ENCODE measurements at places on chromosomes 12 and 14.

DNA sequence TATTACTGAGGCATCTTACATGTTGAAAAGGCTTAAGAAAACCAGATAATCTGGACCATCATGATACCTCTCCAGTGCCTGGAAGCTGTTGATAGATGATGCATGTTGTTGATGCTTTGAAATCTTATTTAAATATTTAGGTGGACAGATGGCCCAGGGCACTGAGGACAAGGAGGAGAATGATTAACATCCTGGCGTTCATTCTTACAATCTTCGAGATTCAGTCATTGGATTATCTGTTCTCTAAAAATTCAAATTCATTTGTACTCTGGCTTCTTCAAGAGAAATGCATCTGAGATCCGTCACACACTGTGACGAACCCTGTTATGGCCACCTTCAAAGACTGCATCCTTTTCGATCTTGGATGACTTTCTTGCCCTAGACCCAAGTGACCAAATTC lies 121.3 kb upstream of the IGF1 start:
- DNase-seq: no peak

DNA sequence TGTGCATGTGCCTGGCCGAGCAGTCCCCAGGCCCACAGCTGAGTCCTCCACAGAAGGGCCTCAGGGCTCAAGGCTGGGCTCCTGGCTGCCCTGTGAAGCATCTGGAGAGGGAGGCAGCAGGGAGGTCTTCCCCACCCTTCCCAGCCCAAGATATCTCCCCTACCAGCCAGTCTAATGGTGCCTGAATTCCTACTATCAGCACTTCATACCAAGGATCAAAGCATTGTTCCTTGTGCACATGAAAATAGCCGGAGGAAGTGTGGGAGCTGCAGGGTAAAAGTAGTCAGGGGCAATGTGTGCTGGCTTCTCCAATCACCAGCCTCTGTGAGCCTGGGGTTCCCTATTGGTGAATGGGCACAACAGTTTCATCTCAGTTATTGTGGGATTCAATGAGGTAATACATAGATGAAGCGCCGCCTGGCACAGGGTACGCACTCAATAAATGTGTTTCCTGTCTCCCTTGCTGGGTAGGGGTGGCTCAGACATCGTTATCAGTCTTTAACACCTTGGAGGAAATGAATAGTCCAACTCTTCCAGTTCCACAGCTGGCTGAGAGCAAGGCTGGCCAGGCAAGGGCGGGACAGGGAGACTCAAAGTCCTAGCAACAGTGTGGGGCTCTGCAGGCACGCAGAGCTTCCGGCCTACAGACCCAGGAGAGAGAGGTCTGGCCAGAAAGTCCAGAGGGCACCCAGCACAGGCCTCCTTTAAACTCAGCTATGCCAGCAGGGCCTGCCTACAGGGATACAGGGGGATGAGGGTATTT lies 39.1 kb upstream of the PNMA1 start:
- DNase-seq: no peak

DNA sequence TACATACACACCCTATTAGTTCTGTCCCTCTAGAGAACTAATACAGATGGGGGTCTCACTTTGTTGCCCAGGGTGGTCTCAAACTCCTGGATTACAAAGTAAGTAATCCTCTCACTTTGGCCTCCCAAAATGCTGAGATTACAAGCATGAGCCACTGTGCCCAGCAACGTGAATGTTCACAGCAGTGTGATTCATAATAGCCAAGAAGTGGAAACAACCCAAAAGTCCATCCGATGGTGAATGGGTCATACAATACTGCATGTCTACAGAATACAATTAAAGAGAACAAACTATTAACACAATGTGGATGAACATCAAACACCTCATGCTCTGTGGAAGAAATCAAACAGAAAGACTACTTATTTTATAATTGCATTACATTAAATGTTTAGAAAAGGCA lies 57.3 kb upstream of the SYNE2 start:
- no peak for DNase-seq

- no peak for DNase-seq
These were observed 190.1 kb downstream of the MED13L start for GRCh38 chr12:116087399-116087798.

GRCh38 chr12:81953541-81953940 lies 194.4 kb upstream of the PPFIA2 start:
- DNase-seq: no peak

GRCh38 chr14:31898838-31899528 lies 178.1 kb upstream of the ARHGAP5 start:
- peak; percentile 91 for DNase-seq

- DNase-seq: no peak
These were observed 133.3 kb downstream of the CHST11 start for GRCh38 chr12:104590022-104590421.

GRCh38 chr14:25110106-25110505 lies 60.2 kb upstream of the STXBP6 start:
- no peak for DNase-seq

DNA sequence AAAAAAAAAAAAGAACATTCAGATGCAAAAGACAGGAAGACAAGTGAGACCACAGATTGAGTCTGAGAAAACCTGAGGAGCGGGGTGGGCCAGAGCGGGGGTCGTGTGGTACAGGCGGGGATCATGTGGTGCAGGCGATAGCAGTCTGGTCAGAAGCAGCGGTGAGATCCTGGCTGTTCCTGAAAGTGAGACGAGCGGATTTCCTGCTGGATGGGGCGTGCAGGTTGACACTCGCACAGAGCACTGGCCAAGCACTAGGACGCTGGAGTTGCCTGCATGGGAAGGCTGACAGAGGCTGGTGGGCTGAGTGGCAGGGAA lies 35.7 kb downstream of the CDC42BPB start:
- no peak for DNase-seq

DNA sequence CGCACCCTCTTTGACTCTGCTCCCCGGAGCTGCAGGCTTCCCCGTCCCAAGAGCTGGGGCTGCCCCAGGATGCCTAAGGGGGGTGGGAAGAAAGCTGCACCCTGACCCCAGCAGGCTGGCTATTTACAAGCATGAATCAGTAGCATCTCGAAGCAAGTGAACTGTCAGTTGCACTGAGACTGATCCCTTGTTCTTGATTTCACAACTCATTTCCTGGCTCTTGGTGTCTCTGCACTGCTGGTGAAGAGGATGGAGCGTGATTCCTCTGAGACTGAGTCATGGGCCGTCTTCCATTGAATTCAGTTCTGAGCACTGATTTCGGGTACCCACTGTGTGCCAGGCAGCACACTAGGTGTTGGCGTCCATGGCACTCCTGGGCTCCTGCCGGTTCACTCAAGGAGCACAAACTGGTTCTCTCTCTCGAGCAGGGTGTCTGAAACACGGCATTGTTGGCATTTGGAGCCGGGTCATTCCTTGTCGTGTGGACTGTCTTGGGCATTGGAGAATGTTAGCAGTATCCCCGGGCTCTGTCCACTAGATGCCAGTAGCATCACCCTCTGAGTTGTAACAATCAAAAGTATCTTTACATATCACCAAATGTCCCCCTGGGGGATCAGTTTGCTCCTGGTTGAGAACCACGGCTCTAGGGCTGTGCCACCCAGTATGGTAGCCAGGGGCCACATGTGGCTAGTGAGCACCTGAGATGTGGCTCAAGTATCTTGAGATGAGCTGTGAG lies 86.9 kb downstream of the RIN3 start:
- DNase-seq: no peak

- DNase-seq: no peak
These were observed 145.9 kb downstream of the NRXN3 start for GRCh38 chr14:78316052-78316451.

GRCh38 chr12:16880864-16881285 lies 274.9 kb upstream of the LMO3 start:
- no peak for DNase-seq

DNA sequence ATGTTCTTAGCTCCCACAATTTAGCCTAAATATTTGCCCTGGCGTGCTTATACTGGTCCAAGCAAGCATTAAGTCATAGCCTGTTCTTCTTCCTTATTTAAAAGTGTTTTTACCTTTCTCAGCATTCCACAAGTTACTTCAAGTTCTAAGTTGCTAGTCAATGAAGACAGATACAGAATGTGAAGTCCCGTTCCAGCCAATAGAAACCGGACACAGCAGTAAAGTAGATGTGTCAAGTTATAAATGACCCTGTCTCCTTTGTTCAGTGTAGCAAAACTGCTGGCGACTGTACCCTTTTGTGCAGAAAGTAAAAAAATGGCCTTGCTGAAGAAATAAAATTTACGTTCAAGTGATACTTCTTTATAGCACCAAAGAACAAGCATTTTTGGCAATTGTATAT lies 3.9 kb downstream of the SNAPC1 start:
- DNase-seq: no peak

DNA sequence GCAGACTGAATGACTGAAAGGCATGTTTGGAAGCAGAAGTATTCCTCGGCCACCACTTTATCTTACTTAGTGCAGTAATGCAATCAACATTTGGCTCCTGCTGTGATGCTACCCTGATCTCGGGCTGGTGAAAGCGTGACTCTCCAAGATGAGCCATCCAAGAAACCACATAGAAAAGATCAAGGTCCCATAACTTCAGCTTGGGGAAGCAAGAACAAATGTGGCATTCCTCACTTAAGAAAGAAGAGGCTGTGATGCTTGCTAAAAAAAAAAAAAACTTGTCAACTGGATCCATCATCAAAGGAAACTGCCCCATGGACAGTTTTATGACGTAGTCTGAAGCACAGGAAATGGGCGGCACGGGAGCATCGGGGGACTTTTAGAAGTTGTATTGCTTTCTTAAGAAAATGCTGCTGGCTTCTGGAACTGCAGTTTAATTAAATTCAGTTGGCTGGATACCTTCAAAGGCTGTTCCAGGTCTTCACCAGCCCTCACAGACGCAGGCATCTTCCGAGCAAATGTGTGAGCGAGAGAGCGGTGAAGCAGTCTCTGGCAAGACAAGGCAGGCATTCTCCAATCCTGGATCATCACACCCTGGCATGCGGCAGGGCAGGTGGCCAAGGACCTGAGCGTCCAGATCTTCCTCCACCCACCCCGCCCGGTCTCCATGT lies 38.2 kb upstream of the MAP1LC3B2 start:
- no peak for DNase-seq

GRCh38 chr12:113591480-113591974 lies 119.9 kb upstream of the LHX5 start:
- DNase-seq: no peak

DNA sequence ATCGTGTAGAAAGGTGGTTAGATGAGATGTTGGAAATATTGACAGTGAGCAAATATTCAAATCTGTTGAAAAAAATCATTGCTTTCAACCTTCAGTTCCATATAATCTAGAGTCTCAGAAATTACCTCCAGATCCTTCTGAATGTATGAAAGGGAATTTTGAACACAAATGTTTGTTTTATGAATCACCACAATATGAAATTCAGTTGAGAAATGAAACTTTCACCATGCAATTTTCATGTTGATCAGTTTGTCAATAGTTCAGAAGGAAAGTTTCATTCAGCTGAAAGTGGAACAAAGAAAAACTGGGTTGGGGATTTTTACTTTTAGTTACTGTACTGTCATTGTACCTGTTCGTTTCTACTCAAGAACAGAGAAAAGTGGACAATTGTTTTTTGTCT lies 953.6 kb downstream of the SLC6A15 start:
- DNase-seq: no peak

DNA sequence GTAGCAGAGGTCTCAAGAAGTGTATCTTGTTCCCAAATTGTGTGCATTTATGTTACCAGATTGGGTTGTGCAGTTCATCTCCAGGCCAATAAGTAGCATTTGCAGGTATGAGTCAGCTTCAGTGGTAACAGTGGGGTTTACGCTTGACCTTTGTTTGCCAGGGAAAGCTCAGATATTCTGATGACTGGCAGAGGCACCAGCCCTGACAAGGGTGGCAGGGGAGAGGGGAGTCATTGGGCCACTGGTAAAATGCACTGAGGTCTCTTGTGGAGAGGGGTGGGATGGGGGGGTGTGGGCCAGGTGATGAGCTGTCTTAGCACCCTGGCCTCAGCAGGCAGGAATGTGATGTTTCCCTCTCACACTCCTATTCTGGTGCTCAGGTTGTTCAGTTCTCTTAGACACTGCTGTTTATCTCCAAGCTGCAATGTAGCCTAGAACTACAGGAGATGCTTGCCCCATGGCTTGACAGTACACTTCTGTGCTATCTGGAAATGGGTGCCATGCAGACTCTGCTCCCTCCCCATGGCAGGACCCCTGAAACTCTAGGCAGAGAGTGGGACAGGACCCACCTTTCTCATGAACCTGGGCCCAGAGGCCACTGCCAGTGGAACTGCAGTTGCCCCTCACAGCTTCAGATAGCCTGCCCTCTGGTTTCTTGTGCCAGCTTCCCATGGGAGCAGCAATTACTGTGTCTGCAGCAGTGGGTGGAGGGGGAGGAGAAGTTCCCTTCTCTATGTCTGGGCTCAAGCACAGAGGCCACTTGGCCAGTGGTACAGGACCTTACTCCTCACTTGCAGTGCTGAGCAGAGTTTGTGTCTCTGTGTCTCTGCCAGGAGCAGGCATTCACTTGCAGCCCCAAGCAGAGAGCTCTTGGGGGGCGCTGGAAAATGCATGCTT lies 31.9 kb downstream of the USP15 start:
- no peak for DNase-seq

DNA sequence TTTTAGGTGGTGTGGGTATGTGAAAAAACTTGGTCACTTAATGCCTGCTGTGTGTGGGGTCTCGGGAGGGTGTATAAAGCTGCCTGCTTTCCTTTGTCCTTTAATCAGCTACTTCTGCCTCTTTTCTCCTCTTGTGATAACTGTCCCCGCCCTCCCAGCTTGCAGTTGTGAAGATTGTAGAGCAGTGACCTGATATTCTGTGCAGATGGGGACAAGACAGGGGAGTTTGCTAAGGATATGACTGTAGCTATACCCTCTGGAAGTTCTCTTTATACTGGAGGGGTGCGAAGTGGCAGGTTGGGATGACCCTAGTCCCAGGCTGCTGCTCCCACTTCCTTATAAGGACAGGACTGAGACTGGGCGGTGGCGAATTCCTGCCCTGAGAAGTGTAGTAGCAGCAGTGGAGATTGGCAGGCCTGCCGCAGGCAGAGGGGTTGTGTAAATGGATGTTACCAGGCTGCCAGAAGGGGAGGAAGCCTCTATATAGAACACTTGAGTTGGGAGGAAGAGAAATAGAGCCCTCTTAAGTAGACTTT lies 835 bp downstream of the MYL6 start:
- DNase-seq: peak; percentile 61

DNA sequence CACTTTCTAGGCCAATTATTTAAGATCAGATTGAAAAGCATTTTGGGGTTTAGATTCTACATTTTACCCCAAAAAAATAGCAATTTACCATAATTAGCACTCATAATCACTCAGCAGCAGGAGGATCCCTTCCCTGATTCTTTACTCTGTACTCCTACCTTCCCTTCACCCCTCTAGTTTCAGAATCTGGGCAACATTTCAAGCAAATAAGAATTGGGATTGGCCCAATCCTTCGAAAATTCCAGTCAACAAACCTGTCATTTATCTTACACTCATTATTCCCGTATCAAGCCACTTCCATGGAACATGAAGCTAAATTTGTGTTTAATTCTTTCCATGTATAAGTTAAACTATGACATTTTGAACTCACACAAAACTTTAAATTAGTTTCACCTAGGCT lies 349.1 kb upstream of the USP15 start:
- no peak for DNase-seq

GRCh38 chr12:14563046-14563445 lies 4.6 kb downstream of the PLBD1 start:
- DNase-seq: no peak

- no peak for DNase-seq
These were observed 2.9 kb downstream of the RILPL2 start for GRCh38 chr12:123433615-123434014.
